ENCODE measurements at places on chromosomes 11 and 22.

- DNase-seq, result no peak
Measured at GRCh38 chr11:123228496-123229163, 33.6 kb upstream of the CLMP start.

DNA sequence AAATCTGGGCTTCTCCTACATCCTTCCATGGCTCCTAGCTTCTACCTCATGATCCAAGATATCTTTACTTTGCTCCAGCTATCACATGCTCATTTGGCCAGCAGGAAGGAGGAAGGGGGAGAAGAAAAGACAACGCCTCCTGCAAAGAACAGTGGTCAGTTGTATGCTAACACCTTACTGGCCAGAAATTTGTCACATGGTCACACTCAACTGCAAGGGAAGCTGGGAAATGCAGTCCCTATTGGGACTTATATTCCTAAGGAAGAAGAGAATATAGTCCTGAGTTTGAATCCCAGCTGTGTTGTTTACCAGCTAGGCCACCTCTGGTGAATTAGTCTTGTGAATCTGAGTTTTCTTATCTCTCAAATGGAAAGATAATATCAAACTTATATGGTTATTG, 272.0 kb downstream of the BLID start:
- DNase-seq, result no peak

- no peak for DNase-seq
Measured at GRCh38 chr11:68550485-68550817, 89.9 kb downstream of the PPP6R3 start.

- DNase-seq, result no peak
Measured at GRCh38 chr11:22657101-22657694, 9.2 kb upstream of the GAS2 start.

GRCh38 chr11:114169821-114170220, 110.3 kb downstream of the ZBTB16 start:
- DNase-seq, result no peak

- DNase-seq, result no peak
Measured at GRCh38 chr22:37171662-37172061, 16.4 kb downstream of the C1QTNF6 start.

GRCh38 chr11:105689631-105690030, 79.8 kb downstream of the GRIA4 start:
- DNase-seq, result no peak

- DNase-seq, result no peak
Measured at GRCh38 chr11:8624698-8625097, 30.7 kb upstream of the STK33 start.

Measured in right renal pelvis (tissue), 4 donors.